ENCODE measurements at places on chromosomes 1 and 21.

DNA sequence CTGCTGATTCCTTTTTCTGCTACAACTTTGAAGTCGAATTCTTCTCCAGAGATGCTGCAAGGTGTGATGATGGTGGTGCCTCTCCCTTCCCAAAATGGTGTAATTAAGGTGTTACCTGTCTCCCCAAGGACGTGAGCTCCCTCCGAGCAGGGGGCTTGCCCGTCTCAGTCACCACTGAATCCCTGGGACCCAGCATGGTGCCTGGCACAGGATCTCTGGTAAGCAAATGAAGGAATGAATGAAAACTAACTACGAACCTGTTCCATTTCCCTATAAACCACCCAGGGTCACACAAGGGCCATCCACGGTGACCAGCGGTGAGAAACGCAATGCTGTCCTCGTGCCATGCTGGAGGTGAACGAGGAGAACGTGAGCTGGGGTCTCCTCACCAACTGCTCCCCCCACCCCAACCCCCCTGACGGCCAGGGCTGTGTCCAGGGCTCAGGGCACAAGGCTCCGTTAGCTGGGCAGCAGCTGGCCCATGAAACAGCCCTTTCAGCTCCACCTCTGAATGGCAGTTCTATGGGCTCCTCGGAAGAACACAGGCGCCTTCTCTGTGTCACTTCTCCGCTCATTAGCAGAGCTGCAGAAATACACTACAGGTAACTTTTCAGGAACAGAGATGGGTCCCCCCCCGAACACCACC, 2.2 kb upstream of the MATN1 start:
- DNase-seq, result no peak

DNA sequence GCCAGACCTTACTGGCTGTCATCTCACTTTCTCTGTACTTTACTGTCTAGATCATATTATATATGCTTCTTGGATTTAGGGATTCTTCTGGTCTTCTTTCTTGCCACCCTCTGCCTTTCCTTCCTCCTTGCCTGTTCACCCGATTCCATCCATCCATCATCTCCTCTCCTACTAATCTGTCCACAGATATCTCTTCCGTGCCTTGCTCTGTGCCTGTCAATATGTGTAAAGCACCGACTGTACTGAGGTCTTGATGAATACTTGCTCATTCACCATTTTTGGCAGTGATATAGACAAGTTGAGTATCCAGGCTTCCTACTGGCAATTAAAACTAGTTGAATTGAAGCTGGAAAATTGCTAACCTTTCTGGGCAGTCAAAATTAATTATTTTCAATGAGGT, 8.1 kb downstream of the FMN2 start:
- DNase-seq, result no peak

DNA sequence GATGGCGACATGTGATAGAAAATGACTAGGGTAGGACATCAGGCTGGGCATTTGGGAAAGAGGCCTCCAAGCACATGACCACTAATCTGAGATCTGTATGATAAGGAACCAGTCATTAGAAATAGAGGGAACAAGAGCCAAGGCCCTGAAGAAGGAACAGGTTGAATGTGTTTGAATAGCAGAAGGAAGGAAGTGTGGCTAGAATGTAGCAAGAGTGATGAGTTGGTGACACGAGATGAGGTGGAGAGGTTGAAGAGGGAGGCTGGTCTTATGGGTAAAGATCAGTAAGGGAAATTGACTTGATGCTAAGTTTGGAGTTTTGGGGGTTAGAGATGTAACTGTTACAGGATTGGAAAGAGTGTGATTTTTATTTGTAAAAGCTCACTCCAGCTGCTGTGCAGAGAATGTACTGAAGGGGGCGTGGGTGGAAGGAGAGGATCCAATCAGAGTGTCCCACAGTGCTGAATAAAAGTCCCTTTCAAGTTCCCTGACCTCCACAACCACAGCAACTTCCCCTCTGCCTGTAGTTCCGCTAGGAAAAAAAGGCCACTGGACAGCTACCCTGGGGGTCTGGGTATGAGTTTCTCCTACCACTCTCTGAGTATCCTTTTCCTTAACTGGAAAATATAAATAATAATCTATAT, 295.0 kb downstream of the OMA1 start:
- DNase-seq, result no peak

- DNase-seq, result no peak
These were observed 18.0 kb downstream of the TRIM62 start for GRCh38 chr1:33163621-33164519.

Data from stimulated activated CD4-positive, alpha-beta T cell treated with anti-CD3 and anti-CD28 coated beads, Interleukin-15, amount 100 ng/mL, for 1 hour (primary cell).